CD8-positive, alpha-beta memory T cell (primary cell): ENCODE measurements at places on chromosomes 7 and 10.

GRCh38 chr7:78673272-78673671, 780.2 kb downstream of the MAGI2 start:
- no peaks in the 10 kb centered on the region for H3K4me1 ChIP-seq
- DNase-seq = no peak
- no peak overlapping the region for H3K27ac ChIP-seq
- no peaks in the 10 kb centered on the region for H3K36me3 ChIP-seq
- no peak overlapping the region for H3K4me3 ChIP-seq
- no peaks in the 10 kb centered on the region for H3K27me3 ChIP-seq

DNA sequence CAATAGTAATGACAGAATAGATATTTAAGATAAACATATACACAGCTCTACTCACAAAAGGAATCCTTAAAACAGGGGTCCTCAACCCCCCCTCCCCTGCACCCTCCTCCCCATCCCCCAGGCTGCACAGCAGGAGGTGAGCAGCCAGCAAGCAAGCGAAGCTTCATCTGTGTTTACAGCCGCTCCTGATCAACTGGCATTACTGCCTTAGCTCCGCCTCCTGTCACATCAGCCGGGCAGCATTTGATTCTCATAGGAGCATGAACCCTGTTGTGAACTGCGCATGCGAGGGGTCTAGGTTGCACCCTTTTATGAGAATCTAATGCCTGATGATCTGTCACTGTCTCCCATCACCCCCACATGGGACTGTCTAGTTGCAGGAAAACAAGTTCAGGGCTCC, 65.5 kb downstream of the SMURF1 start:
- no peaks in the 10 kb centered on the region for H3K36me3 ChIP-seq
- H3K27me3 ChIP-seq = no peaks in the 10 kb centered on the region
- no peak overlapping the region for H3K27ac ChIP-seq
- H3K4me3 ChIP-seq = no peak overlapping the region

DNA sequence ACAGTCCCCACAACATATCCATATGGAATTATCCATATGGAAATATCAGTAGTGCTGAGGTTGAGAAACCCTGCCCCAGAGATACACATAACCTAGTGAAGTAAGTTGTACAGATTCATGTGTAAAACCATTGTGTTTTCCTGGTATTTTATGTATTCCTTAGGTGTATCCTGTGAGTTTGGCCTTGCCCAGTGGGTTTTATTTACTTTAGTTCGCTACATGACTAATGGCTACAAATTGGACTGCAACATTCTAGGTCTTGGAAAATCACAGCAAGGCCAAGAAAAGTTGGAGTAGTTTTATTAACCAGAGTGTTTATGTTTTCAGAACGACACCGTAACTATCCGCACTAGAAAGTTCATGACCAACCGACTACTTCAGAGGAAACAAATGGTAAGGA, 1.4 kb downstream of the RPS24 start:
- no peaks in the 10 kb centered on the region for H3K27me3 ChIP-seq
- no peak for DNase-seq
- peak overlapping the region; percentile 88 for H3K4me3 ChIP-seq
- H3K4me1 ChIP-seq = peaks cover 48% of the 10 kb centered on the region
- peaks cover 46% of the 10 kb centered on the region for H3K36me3 ChIP-seq

- H3K4me1 ChIP-seq = no peaks in the 10 kb centered on the region
- H3K4me3 ChIP-seq = no peak overlapping the region
- H3K27ac ChIP-seq = no peak overlapping the region
- H3K36me3 ChIP-seq = no peaks in the 10 kb centered on the region
- no peaks in the 10 kb centered on the region for H3K27me3 ChIP-seq
These were observed 213.7 kb downstream of the FOXP2 start for GRCh38 chr7:114628362-114628761.

DNA sequence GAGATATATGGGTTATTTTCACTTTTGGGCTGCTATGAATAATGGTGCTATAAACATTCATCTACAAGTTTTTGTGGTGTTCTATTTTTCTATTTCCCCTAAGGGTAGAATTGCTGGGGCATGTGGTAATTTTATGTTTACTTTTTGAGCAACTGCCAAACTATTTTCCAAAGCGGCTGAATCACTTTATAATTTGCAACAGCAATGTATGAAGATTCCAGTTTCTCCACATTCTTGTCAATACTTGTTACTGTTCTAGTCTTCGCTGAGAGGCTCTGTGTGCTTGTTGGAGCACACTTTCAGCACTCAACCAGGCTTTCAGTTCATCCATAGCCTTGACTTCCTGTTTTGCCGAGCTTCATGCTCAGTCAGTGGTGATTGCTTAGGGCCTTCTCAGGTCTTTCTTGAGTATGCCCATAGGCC, 39.0 kb downstream of the ADK start:
- peak overlapping the region; percentile 20 for H3K4me3 ChIP-seq
- no peaks in the 10 kb centered on the region for H3K36me3 ChIP-seq
- H3K27me3 ChIP-seq = no peaks in the 10 kb centered on the region
- H3K27ac ChIP-seq = no peak overlapping the region
- H3K4me1 ChIP-seq = peaks cover 37% of the 10 kb centered on the region

- no peak for DNase-seq
- H3K27ac ChIP-seq = no peak overlapping the region
- no peak overlapping the region for H3K4me3 ChIP-seq
- H3K27me3 ChIP-seq = no peaks in the 10 kb centered on the region
- no peaks in the 10 kb centered on the region for H3K36me3 ChIP-seq
- H3K4me1 ChIP-seq = no peaks in the 10 kb centered on the region
These were observed 43.8 kb downstream of the PDE6C start for GRCh38 chr10:93656155-93656554.

DNA sequence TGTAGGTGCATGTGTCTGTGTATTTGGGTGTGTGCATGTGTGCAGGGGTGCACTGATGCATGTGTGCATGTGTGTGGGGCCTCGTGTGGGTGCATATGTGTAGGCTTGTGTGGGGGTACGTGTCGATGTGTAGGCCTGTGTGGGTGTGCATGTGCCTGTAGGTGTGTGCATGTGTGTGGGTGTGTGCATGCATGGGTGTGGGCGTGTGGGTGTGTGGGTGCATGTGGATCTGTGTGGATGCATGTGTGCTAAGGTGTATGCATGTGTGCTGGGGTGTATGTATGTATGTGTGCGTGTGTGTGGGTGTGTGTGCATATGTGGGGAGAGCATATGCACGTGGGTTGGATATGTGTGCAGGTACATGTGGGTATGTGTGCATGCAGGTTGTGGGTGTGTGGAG, 73.2 kb downstream of the NKX6-2 start:
- H3K27me3 ChIP-seq = no peaks in the 10 kb centered on the region
- H3K36me3 ChIP-seq = no peaks in the 10 kb centered on the region
- DNase-seq = no peak
- H3K4me3 ChIP-seq = no peak overlapping the region
- no peak overlapping the region for H3K27ac ChIP-seq

DNA sequence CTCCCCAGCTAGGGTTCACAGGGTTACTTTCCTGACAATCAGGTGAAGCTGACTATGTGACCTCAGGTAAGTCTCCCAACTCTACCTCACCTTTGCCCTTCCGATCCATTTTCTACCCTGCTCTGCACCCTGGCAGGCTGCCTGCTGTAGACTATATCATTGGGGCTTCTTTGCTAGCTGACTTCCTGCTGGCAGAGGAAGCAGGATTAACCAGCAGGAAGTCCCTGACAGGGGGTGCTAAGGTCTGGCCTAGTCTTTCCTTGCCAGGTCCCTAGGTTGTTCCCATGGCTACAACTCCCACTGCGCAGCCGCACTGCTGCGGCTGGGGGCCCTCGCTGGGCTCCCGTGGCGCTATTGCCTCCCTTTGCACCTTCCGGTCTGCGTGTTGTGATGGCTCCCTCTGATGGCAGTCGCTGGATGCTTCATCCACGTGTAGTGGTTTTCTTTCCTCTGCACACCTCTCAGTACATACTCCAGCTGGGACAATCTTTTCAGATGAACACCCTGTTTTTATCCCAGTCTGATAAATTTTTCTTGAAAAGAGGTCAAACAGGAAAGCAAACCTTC, 365.9 kb downstream of the REEP3 start:
- DNase-seq = no peak

DNA sequence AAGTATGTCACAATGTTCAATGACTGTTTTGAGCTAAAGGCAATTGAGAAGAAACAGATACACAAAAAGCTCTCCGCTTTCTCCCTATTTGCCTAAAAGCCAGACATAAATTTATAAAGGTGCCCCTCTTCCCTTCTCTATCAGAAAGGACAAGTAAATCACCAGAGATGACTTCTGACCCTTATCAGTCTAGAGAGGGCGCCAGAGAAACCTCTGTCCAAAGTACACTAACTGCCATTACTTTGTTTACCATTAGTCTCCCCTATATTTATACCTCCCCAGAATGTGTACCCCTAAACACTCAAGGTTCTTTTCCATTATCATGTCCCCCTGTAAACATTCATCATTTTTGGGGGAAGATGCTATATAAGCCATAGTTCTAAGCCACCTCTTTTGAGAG, 49.3 kb downstream of the TPK1 start:
- H3K4me3 ChIP-seq = no peak overlapping the region
- no peaks in the 10 kb centered on the region for H3K36me3 ChIP-seq
- H3K27me3 ChIP-seq = no peaks in the 10 kb centered on the region

DNA sequence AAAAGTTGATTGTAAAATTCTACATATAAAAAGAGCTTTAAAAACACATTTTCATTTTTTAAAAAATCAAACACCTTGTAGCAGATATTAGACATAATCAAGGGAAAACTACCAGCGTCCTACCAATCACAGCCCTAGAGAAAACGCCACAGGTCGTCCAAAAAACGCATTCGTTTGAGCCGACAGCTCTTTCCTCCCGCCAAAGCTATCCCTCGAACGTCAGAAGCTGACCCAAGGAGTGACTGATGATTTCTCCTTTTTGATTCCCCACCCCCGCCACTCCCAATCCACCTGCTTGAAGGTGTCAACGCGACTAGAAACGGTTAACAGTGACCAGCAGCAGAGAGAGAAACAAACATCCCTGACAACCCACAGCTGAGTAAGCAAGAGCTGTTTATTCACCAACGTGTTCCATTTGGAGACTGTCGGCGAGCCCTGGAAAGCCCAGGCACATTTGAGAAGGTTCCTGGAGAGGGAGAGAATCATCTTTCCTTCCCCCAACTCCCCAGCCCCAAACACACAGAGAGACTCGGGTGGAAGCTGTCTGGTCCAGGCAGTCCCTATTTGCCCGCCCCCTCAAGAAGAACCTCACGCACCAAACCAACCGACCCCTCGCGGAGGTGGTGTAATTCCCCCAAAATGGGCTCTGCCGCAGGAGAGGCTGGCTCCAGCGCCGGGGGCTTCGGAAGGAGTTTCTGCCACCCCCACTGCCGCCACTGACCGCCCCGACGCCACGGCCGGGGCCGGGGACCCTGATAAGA, 622 bp downstream of the CPEB3 start:
- no peaks in the 10 kb centered on the region for H3K27me3 ChIP-seq
- H3K4me3 ChIP-seq = peak overlapping the region; percentile 95
- H3K4me1 ChIP-seq = peaks cover 22% of the 10 kb centered on the region
- no peaks in the 10 kb centered on the region for H3K36me3 ChIP-seq
- peak overlapping the region; percentile 83 for H3K27ac ChIP-seq

GRCh38 chr10:90096196-90096595, 394.8 kb downstream of the KIF20B start:
- H3K27me3 ChIP-seq = no peaks in the 10 kb centered on the region
- no peak for DNase-seq
- H3K4me1 ChIP-seq = no peaks in the 10 kb centered on the region

DNA sequence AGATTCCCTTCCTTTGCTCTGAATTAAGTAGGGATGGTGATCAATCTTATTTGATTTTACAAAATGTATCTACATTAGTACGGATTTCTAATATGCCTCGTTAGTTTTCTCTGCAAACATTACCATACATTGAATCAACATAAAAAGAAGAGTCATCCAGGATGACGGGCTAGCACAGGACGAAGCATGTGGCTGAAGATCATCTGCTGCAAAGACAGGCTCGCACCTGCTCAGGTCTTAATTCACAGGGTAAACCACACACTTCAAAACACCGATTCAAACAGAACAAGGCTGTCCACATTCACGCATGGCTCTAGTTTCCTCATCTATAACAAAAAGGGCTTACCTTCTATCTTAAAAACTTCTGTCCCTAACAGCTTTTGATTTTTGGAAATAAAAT, 323.0 kb downstream of the PARD3 start:
- H3K4me1 ChIP-seq = no peaks in the 10 kb centered on the region
- no peaks in the 10 kb centered on the region for H3K27me3 ChIP-seq
- no peaks in the 10 kb centered on the region for H3K36me3 ChIP-seq
- no peak overlapping the region for H3K27ac ChIP-seq

- no peak overlapping the region for H3K27ac ChIP-seq
- DNase-seq = no peak
- no peak overlapping the region for H3K4me3 ChIP-seq
- H3K36me3 ChIP-seq = no peaks in the 10 kb centered on the region
- H3K4me1 ChIP-seq = no peaks in the 10 kb centered on the region
These were observed 55.1 kb upstream of the GLCCI1 start for GRCh38 chr7:7913504-7913903.

- H3K4me1 ChIP-seq = no peaks in the 10 kb centered on the region
- H3K27me3 ChIP-seq = no peaks in the 10 kb centered on the region
- H3K4me3 ChIP-seq = no peak overlapping the region
- no peak overlapping the region for H3K27ac ChIP-seq
- no peaks in the 10 kb centered on the region for H3K36me3 ChIP-seq
These were observed 200.3 kb downstream of the BUB3 start for GRCh38 chr10:123354521-123354920.

GRCh38 chr10:51246156-51246555, 171.9 kb downstream of the PRKG1 start:
- no peaks in the 10 kb centered on the region for H3K36me3 ChIP-seq
- no peaks in the 10 kb centered on the region for H3K4me1 ChIP-seq
- no peak overlapping the region for H3K27ac ChIP-seq
- no peak overlapping the region for H3K4me3 ChIP-seq
- DNase-seq = no peak
- no peaks in the 10 kb centered on the region for H3K27me3 ChIP-seq

DNA sequence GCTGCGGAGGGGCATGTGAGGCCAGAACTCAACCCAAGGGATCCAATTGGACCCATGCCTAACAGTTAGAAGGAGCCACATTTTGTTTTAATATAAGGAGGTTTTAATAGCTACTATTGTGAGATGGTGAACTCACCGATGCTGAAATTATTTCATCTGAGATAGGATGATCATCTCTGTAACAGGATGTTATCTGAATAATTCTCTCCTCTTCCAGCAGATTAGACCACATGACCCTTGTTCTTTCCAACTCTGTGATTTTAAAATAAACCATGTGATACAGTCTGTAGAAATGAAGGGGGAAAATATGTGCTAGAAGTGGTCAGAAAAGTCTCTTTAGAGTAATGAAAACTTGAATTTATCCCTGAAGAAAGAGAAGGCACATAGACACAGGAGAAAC, 385.8 kb downstream of the LRMDA start:
- H3K27ac ChIP-seq = no peak overlapping the region
- H3K36me3 ChIP-seq = no peaks in the 10 kb centered on the region
- no peak for DNase-seq
- no peak overlapping the region for H3K4me3 ChIP-seq
- no peaks in the 10 kb centered on the region for H3K4me1 ChIP-seq
- no peaks in the 10 kb centered on the region for H3K27me3 ChIP-seq

- H3K27ac ChIP-seq = no peak overlapping the region
- no peak overlapping the region for H3K4me3 ChIP-seq
- no peak for DNase-seq
- H3K27me3 ChIP-seq = no peaks in the 10 kb centered on the region
- peaks cover 78% of the 10 kb centered on the region for H3K4me1 ChIP-seq
These were observed 20.1 kb downstream of the TES start for GRCh38 chr7:116230191-116231005.

- no peaks in the 10 kb centered on the region for H3K4me1 ChIP-seq
- no peaks in the 10 kb centered on the region for H3K36me3 ChIP-seq
- no peak for DNase-seq
- H3K27ac ChIP-seq = no peak overlapping the region
- no peaks in the 10 kb centered on the region for H3K27me3 ChIP-seq
These were observed 3.5 kb downstream of the EGFR start for GRCh38 chr7:55022002-55022985.

GRCh38 chr10:130757821-130758489, 553.6 kb downstream of the TCERG1L start:
- H3K27ac ChIP-seq = no peak overlapping the region
- H3K36me3 ChIP-seq = no peaks in the 10 kb centered on the region
- no peaks in the 10 kb centered on the region for H3K27me3 ChIP-seq
- DNase-seq = no peak
- H3K4me1 ChIP-seq = no peaks in the 10 kb centered on the region
